Fibroblast of skin of back (primary cell): ENCODE measurements at places on chromosomes 3 and 15.

DNA sequence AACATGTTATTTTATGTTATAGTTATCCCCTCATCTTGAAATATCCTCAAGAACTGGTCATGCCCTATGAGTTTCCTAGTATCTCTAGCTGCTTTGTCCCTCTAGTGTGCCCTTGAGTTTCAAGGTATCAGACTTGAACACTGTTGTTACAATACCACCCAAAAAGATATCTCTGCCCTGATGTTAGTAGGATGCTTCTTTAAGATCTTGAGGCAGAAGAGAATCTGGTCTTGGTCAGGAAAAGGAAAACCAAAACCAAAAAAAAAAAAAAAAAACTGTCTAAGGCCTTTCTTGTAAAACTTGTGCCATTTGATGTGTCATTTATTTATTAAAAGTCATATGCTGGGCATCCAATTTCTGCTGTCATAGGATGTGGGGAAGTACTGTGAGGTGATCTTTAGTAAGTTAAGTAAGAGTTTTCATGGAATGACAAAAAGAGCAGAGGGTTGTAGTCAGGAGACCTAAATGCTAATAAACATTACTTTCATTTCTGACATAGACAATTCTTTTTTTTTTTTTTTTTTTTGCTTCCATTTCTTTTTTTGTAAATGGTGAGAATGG, 229.7 kb downstream of the NECTIN3 start:
- no peak for DNase-seq

DNA sequence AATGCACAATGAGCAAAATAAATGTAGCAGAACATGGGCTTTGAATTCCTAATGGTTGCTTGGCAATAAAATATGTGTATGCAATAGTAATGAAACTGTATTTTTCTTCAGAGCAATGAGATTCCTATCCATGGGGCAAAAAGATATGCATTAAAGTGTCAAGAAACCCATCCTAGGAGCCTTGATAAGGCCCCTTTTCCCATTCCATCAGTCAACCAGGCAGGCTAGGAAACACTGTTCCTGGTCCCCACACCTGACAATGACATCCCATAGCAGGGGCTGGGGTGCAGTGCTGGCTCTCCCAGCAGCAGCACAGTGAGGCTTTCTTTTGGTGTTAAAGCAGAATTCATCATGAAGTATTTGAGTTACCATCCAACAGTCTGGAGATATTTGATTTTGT, 113.3 kb upstream of the AGTR1 start:
- no peak for DNase-seq

- DNase-seq: no peak
These were observed 82.0 kb downstream of the BOC start for GRCh38 chr3:113293348-113293747.

DNA sequence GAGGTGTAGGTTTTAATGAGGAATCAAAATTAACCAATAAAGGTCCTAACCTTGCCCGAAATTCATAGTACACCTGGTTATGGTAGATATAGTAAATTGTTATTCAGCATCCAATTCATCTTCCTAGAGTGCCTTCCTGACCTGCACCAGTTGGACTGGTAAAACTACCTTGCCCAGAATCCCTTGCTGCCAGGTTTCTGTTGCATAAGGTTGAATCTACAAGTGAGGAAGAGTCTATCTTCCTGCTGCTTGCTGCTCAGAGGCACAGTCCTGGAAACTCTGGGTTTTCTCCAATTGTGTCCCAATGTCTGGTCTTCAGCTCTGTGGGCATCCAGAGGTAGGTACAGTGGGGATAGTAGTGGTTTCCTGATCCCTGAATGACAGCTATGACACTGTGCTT, 17.3 kb downstream of the CCDC54 start:
- no peak for DNase-seq

DNA sequence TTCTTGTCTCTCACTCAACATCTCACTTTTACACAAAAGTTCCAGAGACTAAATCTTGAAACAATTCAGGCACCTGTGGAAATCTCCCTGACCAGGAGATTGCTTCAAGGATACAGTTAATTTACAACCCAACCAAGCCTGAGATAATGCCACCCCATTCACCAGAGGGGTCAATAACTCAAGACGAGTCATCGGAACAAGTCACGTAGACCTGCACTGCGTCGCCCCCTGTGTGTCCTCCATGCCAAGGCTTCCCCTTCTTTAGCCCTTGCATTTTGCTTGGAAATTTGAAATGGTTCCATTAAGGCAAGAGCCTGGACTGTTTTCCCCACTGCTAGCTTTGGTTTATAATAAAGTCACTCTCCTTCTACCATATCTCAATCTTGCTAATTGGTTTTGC, 129.0 kb upstream of the NEO1 start:
- DNase-seq: no peak

DNA sequence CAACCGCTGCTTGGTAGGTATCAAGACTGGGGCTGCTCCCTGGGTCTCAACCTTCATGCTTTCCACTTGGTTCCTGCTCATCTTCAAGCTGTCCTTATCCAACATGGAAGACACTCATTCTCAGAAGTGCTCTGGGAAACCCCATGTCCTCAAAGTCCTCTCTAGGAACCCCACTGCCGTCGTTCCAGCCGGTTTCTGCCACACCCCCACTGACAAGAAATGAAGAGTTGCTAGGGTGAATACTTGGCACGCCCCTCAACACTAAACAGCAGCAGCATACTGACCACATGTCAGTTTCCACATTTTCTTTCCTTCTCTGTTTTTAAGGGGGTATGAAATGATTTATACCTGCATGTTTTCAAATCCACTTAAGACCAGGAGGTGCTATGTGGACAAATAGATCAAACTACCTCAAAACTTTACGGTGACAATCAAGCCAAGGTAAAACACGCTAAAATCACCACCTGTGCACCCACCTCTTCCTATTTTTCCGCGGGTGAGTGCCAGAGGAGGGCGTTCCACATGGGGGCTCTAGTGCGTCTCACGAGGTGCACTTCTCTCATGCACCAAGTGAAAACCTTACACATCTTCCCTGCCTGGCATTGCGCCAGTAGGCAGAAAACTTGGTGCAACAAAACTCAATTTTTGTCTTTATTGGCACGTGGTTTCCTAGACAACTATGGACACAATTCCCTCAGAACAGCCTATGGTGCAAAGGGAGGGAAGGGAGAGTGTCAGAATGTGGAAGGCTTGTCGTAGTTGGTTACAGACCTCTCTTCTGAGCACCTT, 125.1 kb downstream of the TJP1 start:
- DNase-seq: no peak
